ENCODE measurements at places on chromosomes 2 and 18.

DNA sequence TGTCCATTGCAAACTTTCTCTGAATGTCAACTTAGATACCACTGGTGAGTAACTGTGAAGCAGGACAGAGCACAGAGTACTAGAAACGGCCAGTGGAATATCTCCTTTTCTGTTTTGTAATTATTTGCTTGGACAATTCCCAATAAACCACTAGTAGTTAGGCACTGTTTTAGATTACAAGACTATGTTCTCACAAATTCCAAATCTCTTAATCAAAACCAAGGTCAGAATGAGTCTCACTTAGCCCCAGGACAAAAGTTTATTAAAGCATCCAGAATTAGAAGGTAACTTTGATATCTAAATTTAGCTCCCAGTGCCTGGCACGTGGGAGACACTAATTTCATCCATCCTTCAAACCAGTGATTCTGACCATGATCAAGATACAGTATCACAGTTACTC is 89.0 kb downstream of the ZNF521 start:
- DNase-seq: no peak

- DNase-seq: no peak
These were observed 10.8 kb downstream of the RFX8 start for GRCh38 chr2:101463911-101464641.

DNA sequence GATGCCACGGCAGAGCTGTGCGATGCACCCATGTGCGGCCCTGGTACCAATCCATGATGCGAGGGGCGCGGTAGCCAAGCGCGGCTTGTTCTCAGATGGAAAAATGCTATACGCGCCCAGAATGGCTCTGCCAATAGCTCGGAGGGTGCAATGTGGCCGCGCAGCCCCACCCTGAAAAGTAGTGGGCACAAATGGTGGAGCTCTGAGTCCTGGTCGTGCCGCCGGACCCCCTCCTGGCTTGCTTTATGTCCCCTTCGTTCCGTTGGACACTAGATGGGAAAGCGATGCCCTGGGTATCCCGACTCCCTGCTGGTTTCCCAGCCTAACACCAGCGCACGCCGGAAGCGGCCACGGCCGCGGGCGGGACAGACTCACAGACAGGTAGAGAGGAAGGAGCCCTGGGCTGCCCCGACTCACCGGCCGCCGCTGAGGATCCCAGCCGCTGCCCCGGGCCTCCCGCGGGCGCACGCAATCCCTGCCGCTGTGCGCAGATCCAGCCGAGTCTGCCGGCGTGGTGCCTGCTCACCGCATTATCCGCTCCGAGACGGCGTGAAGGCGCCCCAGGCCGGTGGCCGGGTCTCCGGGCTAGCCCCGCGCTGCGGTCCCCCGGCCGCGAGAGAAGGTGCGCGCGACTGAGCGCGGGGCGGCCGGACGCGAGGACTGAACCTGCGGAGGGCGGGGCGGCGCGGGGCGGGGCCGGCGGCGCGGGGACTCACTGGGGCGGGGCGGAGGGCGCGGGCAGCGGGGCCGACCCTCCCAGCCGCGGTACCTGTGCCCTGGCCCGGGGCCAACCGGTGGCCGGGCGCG is at the start of gene CDC42EP3:
Gene CDC42EP3 (minus strand): TSS at position 634 of the 807 bp plus-strand sequence. CDS start 25,055 bp downstream, outside the sequence.
- DNase-seq: peak; percentile 68

- no peak for DNase-seq
These were observed 137.1 kb upstream of the TACR1 start for GRCh38 chr2:75336451-75336850.

DNA sequence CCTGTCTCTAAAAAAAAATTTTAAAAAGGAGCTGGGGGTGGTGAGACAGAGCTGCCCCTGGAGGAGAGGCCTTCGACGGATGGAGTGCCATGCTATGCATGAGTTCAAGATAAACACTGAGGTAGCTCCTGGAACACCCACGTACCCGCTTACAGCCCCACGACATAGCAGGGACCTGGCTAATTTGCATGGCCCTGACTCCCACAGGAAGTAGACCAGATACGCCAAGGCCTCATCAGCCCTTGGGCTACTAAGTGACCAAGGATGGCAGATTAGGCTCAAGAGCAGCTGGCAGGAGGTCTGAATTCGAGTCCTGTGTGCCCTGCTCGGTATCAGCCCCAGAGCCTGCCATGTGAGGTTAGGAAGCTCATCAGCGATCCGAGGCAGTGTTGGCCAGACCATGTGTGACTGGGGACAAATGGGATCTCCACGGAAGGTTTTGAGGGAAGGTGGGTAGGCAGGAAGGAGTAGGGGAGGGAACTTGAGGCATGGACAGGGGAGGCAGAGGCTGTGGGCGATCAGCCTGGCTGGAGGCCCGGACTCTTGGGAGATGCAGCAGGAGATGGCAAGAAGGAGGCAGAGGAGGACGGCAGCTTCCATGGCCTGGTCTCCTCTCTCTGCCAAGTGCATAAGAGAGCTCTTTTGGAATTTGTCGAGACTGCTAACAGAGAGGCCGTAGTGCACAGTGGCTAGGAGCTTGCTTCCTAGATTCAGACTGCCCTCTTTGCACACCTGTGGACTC is 218.3 kb downstream of the GLI2 start:
- DNase-seq: no peak

- no peak for DNase-seq
These were observed 260.6 kb upstream of the LINC00305 start for GRCh38 chr18:64409511-64409910.

DNA sequence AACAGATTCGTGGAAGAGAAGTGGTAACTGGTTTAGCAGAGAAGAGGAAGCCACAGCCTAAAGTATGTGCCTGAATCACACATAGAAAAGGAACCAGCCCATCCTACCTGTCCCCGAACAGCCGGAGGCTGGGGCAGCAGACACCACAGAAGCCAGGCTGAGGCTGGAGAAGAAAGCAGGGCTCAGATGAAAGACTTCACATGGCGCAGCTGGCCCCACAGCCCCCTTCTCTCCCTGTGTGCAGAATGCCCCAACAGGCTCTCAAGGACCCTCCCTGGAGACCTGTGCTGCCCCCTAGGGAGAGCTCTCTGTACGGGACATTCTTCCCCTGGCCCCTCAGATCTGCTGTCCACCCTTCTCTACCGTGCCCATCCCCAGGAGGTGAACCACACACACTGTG is 83.5 kb upstream of the RAB12 start:
- DNase-seq: no peak

DNA sequence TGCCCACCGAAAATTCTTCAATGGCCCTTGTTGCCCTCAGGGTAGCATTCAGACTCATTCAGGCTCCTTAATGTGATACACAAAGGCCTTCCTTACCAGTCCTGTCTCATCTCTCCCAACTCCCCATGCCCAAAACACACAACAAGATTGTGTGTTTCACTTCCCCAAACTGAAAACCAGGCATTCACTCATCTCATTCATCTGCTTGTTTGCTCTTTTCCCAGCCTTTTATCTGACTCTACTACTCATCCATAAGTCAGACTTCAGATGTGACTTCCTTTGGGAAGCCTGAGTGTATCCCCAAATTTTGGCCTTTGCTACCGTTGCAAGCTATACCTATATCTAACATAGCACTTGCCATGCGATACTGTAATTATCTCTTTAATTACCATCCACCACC is 9.7 kb upstream of the SLC39A10 start:
- no peak for DNase-seq

DNA sequence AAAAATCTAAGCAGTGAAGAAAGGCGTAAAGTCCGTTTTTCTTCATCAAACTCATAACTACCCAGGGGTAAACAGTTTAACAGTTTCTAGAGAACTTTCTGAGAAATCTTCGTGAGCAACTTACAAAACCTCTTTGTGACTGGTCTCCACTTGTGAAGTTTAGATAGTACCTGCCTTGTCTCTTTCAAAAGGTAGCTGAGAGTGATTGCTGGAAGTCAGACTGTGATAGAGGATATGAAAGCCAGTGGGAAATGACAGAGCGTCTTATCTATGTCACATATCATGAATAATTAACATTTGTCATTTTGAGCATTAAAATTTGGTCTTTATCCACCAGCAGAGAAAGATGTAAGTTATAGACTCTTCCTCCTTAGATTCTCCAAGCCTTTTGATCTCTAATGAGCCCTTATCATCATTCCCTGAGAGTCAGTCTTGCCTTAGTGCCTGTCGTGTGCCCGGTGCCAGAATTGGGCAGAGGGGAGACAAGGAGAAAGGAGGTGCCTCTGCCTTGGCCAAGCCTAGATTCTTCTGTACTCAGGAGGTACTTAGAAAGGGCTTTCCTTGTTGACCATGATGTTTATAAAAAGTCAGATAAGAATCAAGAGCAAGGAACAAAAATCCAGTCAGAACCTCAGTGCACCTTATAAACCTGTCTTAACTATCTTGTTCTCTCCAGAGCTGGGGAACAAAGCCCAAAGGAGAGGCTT is 205.1 kb upstream of the EPAS1 start:
- DNase-seq: no peak

GRCh38 chr2:202690321-202690900 is 55.6 kb downstream of the FAM117B start:
- DNase-seq: no peak

- DNase-seq: no peak
These were observed 221.1 kb upstream of the TPO start for GRCh38 chr2:1192121-1192520.

GRCh38 chr18:515838-516237 is 15.3 kb upstream of the COLEC12 start:
- DNase-seq: no peak

- no peak for DNase-seq
These were observed 640.1 kb downstream of the EPHA4 start for GRCh38 chr2:220932041-220932440.

DNA sequence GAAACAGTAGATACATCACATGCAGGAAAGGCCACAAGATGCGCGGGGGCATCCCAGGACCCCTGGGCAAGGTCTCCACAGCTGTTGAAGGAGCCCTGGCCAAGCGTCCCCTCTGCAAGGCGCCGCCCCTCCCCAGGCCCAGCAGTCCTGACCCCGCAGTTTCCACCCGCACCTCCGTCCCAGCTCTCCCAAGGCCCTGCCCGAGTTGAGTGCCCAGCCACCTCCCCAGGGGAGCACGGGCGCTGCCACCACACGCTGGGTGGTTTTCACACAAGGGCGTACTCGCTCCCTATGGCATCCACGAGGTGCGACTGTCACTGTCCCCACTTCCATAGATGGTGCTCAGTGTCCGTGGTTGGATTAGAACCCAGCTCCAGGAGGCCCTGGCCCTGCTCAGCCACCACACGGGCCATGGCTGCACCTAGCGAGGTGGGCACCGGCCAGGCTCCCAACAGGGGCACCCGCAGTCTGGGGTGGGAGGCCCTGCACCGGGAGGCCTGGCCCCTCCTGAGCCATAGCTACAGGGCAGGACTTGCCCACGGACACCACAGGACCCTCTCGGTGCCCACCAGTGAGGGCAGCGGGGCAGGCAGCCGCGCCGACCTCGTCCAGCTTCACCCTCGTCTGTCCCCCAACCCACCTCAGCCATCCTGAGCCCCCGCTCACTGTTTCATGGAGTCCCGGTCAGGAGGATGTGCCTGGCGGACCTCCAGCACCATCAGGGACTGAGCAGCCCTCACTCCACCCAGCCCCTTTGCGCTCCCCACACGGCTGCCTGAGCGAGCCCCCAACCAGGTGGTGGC is 36.0 kb downstream of the KIF1A start:
- DNase-seq: no peak

DNA sequence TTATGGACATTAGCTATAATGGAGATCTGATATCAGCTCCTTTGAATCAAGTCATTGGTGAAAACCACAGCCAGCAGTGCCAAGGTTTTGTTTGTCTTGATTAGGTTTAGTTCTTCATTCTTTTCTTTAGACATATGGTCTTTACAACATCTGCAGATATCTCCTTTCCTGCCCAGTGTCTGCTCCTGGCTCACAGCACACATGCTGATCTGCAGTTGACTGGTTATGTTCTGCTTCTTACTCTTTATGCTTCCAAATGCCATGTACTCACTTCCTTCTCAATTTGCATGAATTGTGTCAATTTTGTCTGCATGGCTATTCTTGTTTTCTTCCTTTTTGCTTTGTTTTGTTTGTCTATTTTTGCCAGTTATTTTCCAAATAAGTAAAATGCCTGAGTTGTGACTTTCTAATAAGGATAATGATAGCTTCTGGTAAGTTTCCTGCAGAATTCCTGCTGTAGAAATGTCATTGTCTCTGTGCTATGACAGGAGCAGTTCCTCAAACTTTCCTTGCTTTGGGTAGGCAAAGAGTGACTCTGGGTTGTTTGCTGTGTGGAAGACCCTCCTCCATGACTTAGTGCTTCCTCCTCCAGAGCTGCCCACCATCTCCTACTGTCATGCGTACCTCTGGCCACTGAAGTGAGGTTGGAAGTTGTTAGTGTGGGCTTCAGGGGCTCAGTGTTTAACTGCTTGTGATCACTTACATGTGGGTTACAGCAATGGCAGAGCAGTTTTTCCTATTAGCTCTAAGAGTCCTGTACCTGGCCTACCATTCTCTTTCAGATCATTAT is 8.2 kb downstream of the ARHGAP25 start:
- no peak for DNase-seq

DNA sequence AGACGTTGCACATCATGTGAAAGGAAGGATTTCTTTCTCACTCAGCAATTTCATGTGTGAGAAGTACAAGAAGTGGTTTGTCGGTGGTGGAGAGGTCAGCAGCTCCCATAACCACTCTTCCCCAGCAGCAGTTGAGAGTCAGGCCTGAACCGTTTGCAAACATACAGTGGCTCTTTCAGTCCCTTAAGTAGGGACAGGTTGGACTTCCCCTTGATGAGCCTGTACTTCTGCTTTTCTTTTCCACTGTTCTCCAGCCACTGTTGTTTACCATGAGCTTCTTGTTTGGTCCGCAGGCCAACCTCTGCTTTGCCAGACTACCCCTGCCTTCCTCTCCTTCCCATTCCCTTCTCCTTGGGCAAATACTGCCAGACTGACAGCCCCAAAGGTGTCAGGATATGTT is 391.3 kb upstream of the CELF4 start:
- no peak for DNase-seq

- DNase-seq: no peak
These were observed 71.5 kb downstream of the BABAM2 start for GRCh38 chr2:27962006-27962405.

DNA sequence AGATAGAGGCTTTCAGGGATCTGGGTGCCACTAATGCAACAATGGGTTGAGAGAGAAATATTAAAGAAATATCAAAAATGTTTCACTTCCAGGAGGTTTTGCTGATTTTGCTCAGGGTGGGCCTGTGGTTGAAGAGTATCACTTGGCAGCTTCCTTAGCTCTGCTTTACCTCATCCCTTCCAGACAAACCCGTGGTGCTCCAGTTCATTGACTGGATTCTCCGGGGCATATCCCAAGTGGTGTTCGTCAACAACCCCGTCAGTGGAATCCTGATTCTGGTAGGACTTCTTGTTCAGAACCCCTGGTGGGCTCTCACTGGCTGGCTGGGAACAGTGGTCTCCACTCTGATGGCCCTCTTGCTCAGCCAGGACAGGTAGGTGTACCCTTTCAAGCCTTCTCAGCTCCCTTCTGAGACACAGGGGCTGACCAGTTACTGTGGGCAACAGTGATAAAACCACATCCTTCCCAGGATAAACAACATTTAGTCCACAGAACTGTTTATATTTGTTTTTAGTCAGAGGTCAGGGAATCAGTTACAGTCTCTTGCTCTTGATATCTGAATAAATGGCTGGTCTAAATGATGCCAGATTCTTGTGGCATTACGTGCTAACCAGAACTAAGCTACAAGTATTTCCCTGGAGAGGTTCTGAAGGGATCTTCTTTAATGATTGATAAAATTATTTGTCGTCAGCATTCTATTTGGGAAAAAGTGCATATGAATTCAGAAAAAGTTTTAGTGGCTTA is 7.0 kb downstream of the SLC14A1 start:
- no peak for DNase-seq

- DNase-seq: no peak
These were observed 437.7 kb downstream of the NRXN1 start for GRCh38 chr2:50594233-50594632.

Data from CD4-positive, alpha-beta T cell treated with Interleukin-6 at 100 ng/mL for 8 hours (primary cell).